B cell (primary cell): ENCODE measurements at places on chromosomes 12 and 14.

DNA sequence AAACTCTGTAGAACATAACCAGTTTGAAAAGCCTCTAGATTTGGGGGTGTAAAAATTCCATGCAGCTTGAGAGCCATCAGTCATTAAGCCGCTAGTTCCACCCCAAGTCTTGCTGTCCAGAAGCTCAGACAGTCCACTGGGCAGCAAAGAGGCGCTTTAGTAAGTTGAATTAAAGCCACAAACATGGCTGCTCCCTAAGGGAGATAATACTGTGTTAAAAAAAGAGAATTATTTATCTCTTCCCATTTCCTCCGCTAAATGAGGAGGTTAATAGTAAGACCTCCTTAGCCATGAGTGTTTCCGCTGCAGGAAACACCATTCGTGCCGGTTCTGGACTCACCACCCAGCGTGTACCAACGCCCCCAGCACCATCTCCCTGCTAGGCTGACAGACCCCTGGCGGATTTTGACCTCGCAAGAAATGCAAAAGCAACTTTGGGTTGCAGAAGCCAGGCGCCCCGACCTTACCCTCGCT, 536 bp downstream of the TM7SF3 start:
- DNase-seq, result no peak

GRCh38 chr12:131803961-131804521, 24.2 kb upstream of the MMP17 start:
- no peak for DNase-seq

- DNase-seq, result no peak
Observed at GRCh38 chr12:100967189-100967588, 172.6 kb downstream of the ANO4 start.

DNA sequence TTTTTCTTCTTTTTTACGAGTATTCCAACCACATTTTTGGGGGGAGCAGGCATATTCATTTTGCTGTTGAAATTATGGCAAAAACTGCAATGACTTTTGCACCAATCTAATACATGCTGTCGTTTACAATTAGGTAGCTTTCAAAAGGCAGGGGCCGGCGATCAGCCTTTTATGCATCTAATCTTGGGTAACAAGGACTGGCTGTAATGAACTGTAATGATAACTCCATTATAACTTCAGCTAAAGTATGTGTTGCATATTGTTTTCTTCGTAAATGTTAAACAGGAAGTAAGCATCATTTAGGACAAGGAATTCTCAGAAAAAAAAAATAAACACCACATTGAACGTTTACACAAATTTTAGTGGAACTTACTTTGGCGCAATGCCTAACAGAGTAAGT, 30.3 kb upstream of the KLRF1 start:
- DNase-seq, result no peak

GRCh38 chr14:101072945-101073597, 169.5 kb upstream of the RTL1 start:
- DNase-seq, result no peak

GRCh38 chr12:119989361-119989730, 310 bp downstream of the BICDL1 start:
- DNase-seq, result no peak

DNA sequence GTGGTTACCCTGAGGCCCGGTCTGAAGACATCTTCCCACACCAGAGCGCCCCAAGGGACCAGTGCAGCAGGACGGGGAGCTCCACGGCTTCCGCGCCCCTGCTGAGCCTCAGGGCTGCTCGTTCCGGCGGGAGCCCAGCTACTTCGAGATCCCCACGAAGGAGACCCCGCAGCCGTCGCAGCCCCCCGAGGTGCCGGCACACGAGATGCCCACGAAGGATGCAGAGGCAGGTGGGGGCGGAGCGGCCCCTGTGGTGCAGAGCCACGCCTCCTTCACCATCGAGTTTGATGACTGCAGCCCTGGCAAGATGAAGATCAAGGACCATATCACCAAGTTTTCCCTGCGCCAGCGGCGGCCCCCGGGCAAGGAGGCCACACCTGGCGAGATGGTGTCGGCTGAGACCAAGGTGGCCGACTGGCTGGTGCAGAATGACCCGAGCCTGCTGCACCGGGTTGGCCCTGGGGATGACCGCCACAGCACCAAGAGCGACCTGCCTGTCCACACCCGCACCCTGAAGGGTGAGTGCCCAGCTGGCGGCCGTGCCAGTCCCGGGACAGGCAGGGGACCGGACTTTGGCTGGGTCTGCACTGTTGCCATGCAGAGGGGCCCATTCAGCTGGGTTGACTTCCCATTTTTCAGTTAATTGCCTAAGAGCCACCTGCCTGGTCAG, 18.1 kb downstream of the CEP170B start:
- no peak for DNase-seq

GRCh38 chr12:64383675-64384074, 6.9 kb downstream of the C12orf56 start:
- no peak for DNase-seq

DNA sequence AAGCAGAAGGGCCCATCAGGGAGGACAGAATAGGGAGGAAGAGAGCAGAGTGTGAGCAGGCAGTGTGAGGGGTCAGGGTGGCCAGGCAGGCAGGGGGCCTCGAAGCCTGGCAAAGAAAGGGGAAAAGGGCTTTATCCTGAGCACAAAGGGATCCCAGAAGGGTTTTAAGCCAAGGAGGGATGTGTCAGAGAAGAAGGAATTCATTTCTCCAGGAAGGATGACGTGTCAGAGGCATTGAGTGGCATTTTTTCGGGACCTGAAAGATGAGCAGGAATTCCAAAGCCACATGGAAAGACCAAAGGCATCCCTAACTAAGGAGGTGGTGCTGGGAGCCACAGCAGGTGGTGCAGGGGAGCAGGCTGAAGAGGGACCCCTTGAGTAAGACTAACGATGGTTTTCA, 132.1 kb downstream of the DICER1 start:
- no peak for DNase-seq

DNA sequence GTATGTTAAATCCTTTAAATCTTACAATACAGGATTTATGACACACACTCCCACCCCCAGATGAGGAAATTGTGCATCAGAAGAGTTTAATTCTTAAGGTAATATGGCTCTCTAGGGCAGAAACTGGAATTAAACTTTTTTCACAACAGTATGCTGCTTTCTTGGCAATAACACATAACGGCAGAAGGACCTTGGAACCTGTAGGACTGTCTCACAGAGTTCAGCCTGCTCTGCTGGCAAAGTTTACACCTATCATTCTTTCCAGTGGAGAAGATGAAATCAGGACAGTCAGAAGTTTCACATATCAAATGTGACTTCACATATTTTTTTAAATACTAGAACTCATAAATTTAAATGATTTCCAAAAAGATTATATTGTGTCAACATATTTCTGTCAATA, 30.6 kb upstream of the MYF6 start:
- no peak for DNase-seq

DNA sequence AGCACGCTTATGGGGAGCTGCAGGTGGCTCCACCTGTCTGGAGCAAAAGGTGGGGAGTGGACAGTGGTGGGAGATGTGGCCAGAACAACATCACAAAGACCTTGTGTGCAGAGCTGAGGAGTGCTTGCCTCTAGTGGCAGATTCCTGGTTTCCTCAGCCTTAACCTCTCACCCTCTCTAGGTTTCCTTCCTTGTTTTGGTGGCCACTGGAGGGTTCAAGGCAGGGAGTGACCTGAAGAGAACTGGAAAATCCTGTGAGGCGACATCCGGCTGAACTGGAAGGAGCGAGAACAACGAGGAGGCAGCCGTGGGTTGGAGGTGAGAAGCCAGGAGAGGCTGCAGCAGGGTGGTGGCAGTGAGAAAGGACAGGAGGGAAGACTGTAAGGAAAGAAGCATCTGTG, 6.3 kb upstream of the FLVCR2 start:
- DNase-seq, result no peak

DNA sequence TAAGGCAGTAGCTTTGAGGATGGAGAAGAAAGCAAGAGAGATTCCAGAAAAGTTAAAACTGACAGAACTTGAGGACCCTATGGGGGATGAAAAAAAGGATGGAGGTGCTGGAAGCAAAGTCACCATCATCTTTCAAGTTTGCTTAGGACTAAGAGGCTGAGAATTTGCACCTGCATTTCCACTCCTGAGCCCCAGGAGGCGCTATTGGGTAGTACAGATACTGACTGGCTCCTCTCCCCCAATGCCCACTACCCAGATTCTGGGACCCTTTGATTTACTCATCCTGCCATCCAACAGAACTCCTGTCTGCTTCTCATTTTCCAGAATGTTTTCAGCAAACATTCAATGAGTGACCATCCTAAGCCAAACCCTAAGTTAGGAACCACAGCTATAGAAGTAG, 34.0 kb upstream of the CMKLR1 start:
- DNase-seq, result no peak

GRCh38 chr14:45868863-45869262, 615.9 kb upstream of the MIS18BP1 start:
- DNase-seq, result no peak

- no peak for DNase-seq
Observed at GRCh38 chr12:94286583-94287244, 138.3 kb downstream of the PLXNC1 start.
